ENCODE measurements at places on chromosomes 3 and 15. TPM values are rescaled to one million over a fixed set of nuclear protein-coding genes. Genes with fewer than 3 reads are reported as not detected.

Gene UACA
- total RNA-seq, result 1.3 TPM

Gene SST
- total RNA-seq, result not detected

Gene CELSR3
- total RNA-seq, result 16.0 TPM

GRCh38 chr3:76872999-76873398 lies 166.9 kb upstream of the ROBO2 start:
- H3K27me3 ChIP-seq, result no peaks in the 10 kb centered on the region
- no peak overlapping the region for H3K4me3 ChIP-seq
- H3K36me3 ChIP-seq, result no peaks in the 10 kb centered on the region
- no peak overlapping the region for H3K27ac ChIP-seq

- no peak overlapping the region for H3K27ac ChIP-seq
- H3K4me3 ChIP-seq, result no peak overlapping the region
These were observed 309.9 kb downstream of the RPLP1 start for GRCh38 chr15:69762373-69763148.

- no peak overlapping the region for H3K4me3 ChIP-seq
- peaks cover 3% of the 10 kb centered on the region for H3K27me3 ChIP-seq
- no peak for DNase-seq
- no peaks in the 10 kb centered on the region for H3K36me3 ChIP-seq
- H3K4me1 ChIP-seq, result no peaks in the 10 kb centered on the region
- H3K27ac ChIP-seq, result no peak overlapping the region
These were observed 172.6 kb downstream of the SATB1 start for GRCh38 chr3:18252578-18252977.

DNA sequence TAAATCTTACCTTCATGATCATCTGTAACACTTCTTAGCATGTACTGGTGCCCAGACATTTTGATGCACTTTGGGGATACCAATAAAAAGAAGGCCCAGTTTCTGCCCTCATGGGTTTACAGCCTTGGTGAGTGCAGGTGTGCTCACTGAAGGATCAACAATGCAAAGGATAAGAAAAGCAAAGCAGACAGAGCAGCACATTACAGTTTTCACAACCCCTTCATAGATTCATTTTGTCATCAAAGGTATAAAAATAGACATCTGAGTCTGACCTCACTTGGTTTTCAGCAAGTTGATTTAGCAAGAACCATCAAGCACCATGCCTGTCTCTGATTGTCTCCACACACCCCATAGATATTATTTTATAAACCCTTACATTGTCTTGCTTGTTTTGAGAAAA lies 77.6 kb downstream of the BFSP2 start:
- no peaks in the 10 kb centered on the region for H3K27me3 ChIP-seq
- H3K36me3 ChIP-seq, result no peaks in the 10 kb centered on the region
- DNase-seq, result no peak
- no peak overlapping the region for H3K27ac ChIP-seq
